Stimulated activated CD4-positive, alpha-beta T cell treated with anti-CD3 and anti-CD28 coated beads, Interleukin-12 subunit alpha, Interleukin-12 subunit beta, amount 100 ng/mL, for 24 hours (primary cell): ENCODE measurements at places on chromosomes 4 and X.

- DNase-seq, result no peak
Observed at GRCh38 chr4:122715221-122715620, 17.3 kb upstream of the BBS12 start.

GRCh38 chrX:21225643-21226042 is 148.6 kb upstream of the CNKSR2 start:
- DNase-seq, result no peak

- no peak for DNase-seq
Observed at GRCh38 chr4:138716559-138717335, 298.8 kb upstream of the NOCT start.

GRCh38 chr4:168643796-168644159 is 146.9 kb downstream of the PALLD start:
- no peak for DNase-seq

- peak; percentile 58 for DNase-seq
Observed at GRCh38 chrX:24150051-24150790, 692 bp downstream of the ZFX start.

GRCh38 chrX:118988911-118989310 is 14.5 kb downstream of the LONRF3 start:
- no peak for DNase-seq

- DNase-seq, result no peak
Observed at GRCh38 chr4:2869659-2870058, 26.0 kb downstream of the ADD1 start.

DNA sequence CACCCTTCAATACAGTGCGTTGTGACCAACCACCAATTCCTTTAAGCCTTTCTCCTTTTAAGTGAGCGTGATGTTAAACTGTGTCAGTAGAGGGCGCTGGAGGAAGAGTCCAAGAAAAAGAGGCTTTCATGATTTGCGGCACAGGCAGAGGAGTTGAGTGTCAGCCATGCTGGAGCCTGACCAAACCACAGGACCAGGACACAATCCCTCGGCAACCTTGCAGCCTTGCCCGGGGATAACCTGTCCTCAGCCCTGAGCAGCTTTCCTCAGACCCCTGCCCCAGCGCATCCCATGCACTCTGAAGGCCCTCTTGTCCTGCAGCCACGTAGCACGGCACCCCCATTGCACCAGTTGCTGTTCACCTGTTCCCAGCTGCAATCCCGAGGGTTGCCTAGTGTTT is 53.5 kb upstream of the SMIM31 start:
- DNase-seq, result no peak

- DNase-seq, result no peak
Observed at GRCh38 chrX:68829582-68830418, 979 bp downstream of the EFNB1 start.

- DNase-seq, result no peak
Observed at GRCh38 chrX:88604433-88605221, 142.4 kb upstream of the CPXCR1 start.

- DNase-seq, result no peak
Observed at GRCh38 chr4:138414202-138414601, 172.1 kb upstream of the SLC7A11 start.

GRCh38 chr4:6162885-6163284 is 37.5 kb downstream of the JAKMIP1 start:
- no peak for DNase-seq

DNA sequence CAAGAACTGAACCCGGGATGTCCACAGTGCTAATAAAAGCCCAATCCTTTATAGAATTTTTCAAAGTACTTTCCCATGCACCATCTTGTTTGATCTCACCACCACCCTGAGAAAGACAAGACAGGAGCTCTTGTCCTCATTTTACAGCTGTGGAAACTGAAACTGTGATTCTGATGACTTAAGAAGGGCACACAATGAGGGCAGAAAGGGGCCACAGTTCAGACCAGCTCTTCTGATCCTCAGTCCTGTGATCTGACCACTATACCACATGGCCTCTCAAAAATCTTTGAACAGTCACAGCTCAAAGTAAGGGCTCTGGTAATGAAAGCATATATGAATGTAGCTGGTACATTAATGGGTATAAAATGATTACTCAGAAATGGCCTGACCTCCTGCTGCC is 127.3 kb upstream of the CPEB2 start:
- no peak for DNase-seq

- DNase-seq, result no peak
Observed at GRCh38 chr4:146142768-146143167, 32.8 kb upstream of the LSM6 start.

- DNase-seq, result no peak
Observed at GRCh38 chr4:8340781-8341241, 71.3 kb downstream of the HTRA3 start.

- DNase-seq, result no peak
Observed at GRCh38 chr4:153564630-153565525, 98.7 kb downstream of the TMEM131L start.

GRCh38 chrX:146863566-146863965 is 49.0 kb upstream of the CXorf51A start:
- DNase-seq, result no peak

DNA sequence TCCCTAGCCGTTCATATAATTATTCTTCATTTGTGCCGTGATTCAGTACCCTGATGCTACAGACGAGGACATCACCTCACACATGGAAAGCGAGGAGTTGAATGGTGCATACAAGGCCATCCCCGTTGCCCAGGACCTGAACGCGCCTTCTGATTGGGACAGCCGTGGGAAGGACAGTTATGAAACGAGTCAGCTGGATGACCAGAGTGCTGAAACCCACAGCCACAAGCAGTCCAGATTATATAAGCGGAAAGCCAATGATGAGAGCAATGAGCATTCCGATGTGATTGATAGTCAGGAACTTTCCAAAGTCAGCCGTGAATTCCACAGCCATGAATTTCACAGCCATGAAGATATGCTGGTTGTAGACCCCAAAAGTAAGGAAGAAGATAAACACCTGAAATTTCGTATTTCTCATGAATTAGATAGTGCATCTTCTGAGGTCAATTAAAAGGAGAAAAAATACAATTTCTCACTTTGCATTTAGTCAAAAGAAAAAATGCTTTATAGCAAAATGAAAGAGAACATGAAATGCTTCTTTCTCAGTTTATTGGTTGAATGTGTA is 7.0 kb downstream of the SPP1 start:
- DNase-seq, result no peak

- no peak for DNase-seq
Observed at GRCh38 chrX:35890699-35891098, 28.8 kb upstream of the CFAP47 start.

DNA sequence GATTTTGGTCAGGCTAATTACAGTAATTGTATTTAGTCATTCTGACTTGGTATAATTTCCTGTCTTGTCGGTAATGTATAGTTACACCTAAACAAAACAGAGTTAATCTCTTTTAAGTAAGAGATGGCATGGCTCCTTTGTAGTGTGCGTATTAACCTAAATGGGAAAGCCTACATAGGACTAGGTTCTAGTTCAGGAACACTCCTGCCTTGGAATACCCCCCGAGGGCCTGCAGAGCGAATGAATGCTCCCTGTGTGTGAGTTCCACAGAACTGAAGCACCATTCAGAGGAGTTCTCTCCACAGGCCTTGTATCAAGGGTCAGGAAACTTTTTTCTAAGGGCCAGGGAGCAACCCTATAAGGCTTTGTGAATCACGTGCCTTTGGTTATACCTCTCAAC is 44.9 kb upstream of the STIM2 start:
- no peak for DNase-seq

GRCh38 chr4:163482190-163482589 is 8.6 kb upstream of the TKTL2 start:
- no peak for DNase-seq

- no peak for DNase-seq
Observed at GRCh38 chr4:138852681-138853080, 162.9 kb upstream of the NOCT start.

DNA sequence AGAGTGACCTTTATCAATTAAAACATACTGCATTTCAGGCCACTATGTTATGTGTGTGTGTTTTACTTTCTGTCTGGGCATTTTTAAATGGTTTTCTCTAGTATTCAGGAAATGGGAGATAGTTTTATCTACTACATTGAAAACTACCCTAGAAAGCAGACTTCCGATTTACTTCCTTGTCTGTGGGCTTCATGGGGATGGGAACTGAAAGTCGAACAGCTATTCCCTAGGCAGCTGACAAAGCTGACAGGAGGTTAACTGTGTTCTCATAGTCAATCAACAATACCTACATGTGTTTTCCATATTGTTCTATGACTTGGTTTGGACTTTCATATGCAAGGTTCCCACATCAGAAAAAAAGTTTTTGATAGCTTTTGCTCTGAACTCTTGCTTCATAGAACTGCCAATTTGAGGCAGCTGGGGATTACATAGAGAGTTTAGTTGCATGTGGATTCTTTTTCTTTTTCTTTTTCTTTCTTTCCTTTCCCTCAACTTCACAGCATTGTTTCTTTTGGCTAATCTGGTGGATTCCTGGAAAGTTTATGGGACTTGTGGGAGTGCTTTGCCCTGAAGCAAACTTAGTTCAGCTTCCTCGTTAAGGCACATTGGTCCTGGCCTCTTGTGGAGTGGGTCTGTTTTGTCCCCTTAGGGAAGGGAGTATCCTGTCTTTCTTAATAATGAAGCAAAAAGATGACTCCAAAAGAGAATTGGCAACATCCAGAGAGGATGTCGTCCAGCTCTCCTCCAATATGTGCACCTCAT is 327.1 kb upstream of the GIMD1 start:
- DNase-seq, result no peak

DNA sequence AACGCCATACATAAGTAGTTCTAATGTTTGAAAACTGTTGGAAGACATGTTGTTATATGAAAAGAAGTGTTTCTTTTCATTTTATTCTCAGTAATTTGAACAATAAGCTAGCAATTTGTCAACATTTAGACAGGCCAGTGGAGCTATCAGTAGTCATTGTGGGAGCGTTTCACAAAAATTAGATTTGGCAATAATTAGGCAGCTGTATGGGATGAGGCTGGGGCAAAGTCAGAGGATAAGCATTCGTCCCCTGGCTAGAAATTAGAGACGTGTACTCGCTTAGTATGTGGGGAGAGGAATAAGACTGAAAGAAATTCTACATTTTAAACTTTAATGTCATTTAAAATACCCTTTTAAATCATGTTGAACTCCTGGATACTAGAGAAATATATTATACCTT is 70.6 kb downstream of the TMEM144 start:
- no peak for DNase-seq

DNA sequence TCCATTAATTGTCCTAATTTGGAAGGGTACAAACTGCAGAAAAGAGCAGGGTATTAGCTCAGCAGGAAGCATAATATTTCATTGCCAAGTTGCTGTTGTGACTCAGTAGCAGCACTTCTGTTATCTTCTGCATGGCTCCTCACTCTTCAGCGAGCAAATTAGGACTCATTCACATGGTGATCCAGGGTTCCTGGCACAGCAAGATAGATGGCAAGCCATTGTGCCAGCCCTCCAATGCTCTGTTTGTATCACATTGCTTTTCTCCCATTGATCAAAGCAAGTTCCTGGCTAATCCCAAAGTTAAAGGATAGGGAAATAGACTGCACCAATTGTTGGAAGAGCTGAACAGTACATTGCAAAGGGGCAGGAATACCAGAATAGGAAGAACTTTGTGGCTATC is 382.5 kb upstream of the ATOH1 start:
- DNase-seq, result no peak

GRCh38 chrX:57367649-57368048 is 81.1 kb downstream of the FAAH2 start:
- DNase-seq, result no peak

GRCh38 chr4:53421791-53422190 is 44.4 kb downstream of the FIP1L1 start:
- no peak for DNase-seq

- no peak for DNase-seq
Observed at GRCh38 chr4:7587433-7588405, 153.0 kb upstream of the PSAPL1 start.

DNA sequence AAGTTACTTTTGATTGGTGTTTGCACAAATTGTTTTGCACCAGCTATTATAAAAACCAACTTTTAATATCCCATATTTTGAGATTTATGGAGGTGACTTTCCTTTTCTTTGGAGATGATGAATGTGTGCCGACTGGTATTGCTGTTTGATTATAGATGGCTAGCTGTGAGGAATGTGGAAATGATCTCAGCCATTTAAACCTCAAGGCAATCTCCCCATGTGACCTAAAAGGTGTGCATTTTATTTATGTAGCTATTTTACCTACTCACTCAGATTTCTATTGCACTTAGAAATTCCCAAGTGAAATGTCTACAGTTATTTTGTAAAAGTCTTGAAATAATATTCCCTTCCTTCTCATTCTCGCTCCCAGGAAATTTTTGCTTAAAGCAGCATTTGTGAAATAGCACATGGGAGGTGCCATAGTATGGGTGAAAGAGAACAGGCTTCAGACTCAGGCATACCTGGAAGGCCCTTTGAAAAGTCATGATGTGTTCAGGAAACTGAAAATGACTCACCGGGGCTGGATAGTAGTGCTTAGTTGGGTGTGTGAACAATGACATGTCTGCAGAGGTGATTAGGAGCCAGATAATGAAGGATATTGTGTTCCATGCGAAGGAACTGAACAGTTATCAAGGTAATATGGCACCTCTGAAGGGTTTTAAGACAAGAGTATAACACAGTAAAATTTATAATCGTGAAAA is 247.6 kb downstream of the CBLL2 start:
- no peak for DNase-seq

GRCh38 chrX:16278927-16279326 is 111.6 kb downstream of the MAGEB17 start:
- DNase-seq, result no peak

DNA sequence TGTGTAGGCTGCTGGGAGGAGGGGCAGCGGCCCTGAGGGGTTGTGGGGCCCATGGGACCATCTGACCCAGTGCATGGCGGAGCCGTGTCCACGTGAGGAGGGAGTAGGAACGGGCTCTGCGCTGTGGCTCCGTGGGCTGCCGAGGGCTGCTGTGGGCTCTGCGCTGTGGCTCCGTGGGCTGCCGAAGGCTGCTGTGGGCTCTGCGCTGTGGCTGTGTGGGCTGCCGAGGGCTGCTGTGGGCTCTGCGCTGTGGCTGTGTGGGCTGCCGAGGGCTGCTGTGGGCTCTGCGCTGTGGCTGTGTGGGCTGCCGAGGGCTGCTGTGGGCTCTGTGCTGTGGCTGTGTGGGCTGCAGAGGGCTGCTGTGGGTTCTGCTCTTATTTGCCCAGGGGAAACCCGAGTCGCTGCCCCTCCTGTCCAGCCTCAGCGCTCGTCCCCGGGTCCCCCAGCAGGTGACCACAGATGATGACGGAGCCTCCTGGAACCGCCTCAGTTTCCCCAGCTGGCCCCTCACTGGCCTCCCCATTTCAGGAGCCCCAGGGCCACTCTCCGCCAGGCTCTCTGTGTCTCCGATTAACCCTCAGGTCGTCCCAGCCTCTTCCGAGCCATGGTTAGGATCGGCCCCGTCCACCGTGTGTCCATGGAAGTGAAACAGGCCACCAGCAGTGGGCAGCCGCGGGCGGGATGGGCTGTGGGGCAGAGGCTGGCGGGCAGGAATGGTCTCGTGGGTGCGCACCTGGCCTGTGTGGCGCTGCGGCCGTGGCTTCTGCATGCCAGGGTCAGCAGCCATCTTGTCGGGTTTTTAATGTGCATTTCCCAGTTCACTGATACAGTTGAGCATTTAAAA is 20.0 kb downstream of the PCGF3 start:
- DNase-seq, result no peak

DNA sequence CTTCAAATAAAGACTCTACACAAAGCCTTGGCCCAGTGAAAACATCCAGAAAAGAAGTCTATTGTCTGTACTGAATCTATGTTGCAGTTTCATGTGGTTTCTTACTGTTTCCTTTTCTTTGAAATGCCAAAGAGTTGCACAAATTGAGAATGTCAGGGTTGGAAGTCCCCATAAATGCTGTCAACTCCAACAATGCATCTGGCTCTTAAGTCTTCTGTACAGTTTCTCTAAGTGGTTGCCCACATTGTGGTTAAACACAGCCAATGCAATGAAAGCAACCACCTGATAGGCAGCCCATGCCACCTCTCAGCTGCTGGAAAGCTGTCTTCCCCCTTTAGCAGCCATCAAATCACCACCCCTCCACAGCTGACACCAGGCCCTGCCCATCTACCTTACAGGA is 67.2 kb upstream of the C1GALT1C1 start:
- no peak for DNase-seq
